Dermis blood vessel endothelial cell (primary cell): ENCODE measurements at places on chromosomes 7 and 10.

DNA sequence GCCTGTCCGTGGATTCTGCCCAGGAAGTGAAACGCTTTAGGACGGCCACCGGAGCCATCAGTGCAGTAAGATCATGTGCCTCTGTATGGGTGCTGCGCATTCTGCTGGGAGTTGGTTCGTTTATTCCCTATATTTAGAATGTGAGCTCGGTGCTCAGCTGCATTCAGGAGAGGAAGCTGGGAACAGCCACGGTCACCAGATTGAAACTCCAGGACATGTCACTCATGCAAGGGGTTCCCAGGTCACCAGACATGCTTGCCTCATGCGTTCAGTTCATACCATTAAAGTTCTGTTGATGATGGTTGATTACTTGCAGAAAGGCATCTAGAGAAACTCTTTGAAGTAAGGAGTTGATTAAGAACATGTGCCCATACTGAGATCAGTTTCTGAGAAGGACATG lies 78.1 kb downstream of the TRRAP start:
- DNase-seq = no peak

GRCh38 chr7:133409421-133409820 lies 156.5 kb downstream of the EXOC4 start:
- no peak for DNase-seq

- DNase-seq = peak; percentile 26
These were observed 15.6 kb downstream of the ADAM8 start for GRCh38 chr10:133260895-133261725.

- no peak for DNase-seq
These were observed 36.2 kb downstream of the COX15 start for GRCh38 chr10:99695761-99696160.

- DNase-seq = no peak
These were observed 374.6 kb upstream of the GHITM start for GRCh38 chr10:83764666-83765065.

DNA sequence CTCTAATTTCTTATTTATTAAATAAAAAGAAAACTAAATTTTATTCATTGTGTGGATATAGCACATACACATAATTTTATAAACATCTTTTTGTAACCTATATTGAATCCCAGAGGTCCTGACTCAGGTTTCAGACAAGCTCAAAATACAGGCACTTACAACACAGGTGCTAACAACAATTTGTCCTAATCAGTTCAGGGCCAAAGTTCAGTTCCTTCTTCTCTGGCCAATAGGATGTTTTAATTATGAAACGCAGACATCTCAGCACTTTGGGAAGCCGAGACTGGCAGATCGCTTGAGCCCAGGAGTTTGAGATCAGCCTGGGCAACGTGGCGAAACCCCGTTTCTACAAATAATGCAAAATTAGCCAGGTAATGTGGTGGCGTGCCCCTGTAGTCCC lies 15.0 kb downstream of the RPA3 start:
- no peak for DNase-seq

- no peak for DNase-seq
These were observed 71.5 kb downstream of the PRPF18 start for GRCh38 chr10:13658264-13658663.

DNA sequence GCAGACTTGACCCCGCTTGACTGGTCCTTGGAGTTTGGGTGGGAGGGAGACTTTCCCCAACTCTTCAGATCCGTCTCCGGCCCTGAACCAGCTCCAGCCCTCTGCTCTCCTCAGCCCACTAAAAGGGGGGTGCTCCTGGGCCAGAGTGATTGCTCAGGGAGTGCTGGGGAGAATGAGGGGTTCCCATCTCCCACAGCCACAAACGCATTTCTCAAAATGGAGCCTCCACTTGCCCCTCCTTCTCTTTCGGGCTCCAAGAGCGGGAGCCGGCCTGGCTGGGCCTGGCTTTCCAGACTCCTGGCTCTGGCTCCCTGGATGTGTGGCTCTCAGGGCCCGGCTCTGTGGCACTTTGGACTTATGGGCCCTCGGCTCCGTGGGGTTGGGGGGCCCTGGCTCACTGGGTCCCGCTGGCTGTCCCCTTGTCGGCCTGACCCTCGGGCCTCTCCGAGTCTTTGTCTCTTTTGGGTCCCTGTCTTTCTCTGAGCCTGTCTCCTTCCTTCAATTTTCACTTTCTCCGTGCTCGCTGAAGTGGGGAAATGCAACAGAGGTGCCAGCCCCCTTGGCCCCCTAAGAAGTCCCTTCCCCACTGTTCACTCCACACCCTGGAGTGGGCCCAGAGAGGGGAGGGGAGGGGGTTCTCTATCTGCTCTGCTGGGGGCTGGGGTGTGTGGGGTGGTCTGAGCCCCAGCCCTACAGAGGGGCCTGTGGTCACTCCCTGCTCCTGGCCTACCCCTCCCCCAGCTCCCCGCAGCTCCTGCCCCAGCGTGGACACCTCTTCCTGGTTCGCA lies 713 bp downstream of the LZTS2 start:
- peak; percentile 41 for DNase-seq

DNA sequence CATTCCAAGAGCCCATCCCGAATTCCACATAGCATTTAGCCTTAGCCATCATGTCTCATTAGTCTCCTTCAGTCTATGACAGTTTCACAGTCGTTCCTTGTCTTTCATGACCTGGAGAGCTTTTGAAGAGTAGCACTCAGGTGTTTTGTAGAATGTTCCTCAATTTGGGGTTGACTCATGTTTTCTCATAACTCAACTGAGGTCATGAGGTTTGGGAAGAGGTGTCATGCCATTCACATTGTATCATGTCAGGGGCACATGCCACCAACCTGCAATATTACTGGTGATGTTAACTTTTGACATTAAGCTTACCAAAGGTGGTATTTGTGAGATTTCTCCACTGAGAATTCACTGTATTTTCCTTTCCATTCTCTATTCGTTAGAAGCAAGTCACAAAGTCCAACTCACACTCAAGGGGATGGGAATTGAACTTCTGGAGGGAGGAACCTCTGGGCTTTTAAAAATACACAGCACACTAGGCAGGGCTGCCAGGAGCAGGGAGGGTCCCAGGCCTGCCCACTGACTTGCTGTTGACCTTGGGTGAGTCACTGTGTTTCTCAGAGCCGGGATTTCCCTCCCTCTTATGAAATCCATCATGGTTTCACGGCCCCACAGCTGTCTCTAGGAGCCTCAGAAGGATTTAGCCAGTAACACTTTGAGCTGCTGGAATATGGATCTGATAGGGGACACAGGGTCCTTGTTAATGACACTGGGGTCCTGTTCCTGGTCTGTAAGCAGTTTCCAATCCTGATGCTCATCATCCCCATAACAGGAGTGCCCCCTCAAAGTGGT lies 74.4 kb upstream of the TCF7L2 start:
- peak; percentile 28 for DNase-seq

DNA sequence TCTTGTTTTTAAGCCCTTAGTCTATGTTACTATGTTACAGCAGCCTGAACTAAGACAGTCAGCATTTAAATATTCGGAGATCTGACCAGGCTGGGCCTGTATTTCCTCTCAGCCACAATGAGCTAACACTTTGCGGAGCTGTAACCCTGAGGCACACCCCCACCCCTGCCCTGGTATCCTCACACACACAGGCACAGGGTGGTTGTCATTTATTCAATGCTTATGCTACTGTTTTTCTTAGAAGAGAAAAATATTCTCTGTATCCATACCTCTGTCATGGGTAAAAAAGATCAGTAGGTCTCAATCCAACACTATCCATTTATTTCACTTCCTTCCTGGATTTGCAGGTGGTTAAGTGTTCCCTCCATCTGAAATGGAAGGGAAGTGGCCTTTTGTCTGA lies 80.3 kb upstream of the TRIL start:
- peak; percentile 66 for DNase-seq

GRCh38 chr7:4113271-4113670 lies 568.8 kb upstream of the FOXK1 start:
- DNase-seq = no peak

- DNase-seq = no peak
These were observed 43.9 kb downstream of the APBB1IP start for GRCh38 chr10:26481914-26482550.

DNA sequence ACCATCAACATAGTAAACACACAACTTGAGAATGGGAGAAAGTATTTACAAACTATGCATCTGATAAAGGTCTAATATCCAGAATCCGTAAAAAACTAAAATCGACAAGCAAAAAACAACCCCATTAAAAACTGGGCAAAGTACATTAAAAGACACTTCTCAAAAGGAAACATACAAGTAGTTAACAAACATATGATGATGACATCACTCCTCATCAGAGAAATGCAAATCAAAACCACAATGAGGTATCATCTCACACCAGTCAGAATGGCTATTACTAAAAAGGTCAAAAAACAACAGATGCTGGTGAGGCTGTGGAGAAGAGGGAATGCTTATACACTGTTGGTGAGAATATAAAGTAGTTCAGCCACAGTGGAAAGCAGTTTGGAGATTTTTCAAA lies 125.1 kb downstream of the TFPI2 start:
- no peak for DNase-seq

GRCh38 chr7:43782768-43783555 lies 24.5 kb downstream of the BLVRA start:
- no peak for DNase-seq

GRCh38 chr7:3836855-3837254 lies 535.8 kb downstream of the SDK1 start:
- peak; percentile 29 for DNase-seq

- peak; percentile 64 for DNase-seq
These were observed 1.6 kb upstream of the HILPDA start for GRCh38 chr7:128453836-128454804.
